ENCODE measurements at places on chromosomes 5 and 9. TPM values are rescaled to one million over a fixed set of nuclear protein-coding genes. Genes with fewer than 3 reads are reported as not detected.

SPINK7 gene
- total RNA-seq, result not detected

CDH10 gene
- 0.22 TPM for total RNA-seq

DIPK1B gene
- total RNA-seq, result 22.3 TPM

PCDHB12 gene
- 1.3 TPM for total RNA-seq

OR1J2 gene
- not detected for total RNA-seq

MEF2C gene
- total RNA-seq, result 51.4 TPM

ZNF608 gene
- 18.2 TPM for total RNA-seq

PCA3 gene
- total RNA-seq, result not detected

DNA sequence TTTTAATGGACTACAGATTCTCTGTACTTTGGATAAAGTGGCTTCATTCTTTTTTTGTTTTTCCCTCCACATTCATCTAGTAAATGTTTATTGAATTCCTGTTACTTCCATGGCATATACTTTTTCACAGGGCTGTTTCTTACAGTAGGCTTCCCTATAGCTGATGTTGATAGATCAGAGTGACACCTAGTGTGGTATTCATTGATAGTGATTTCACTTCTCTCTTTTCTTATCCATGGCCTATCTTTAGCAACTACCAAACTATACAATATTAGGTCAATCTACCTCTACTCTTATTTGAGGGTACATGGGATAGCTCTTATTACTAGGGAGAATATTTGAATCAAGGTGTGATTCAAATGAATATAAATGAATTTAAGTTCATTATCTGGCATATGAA lies 35.8 kb downstream of the FSD1L start:
- DNase-seq, result no peak

- no peak for DNase-seq
These were observed 130.4 kb downstream of the CHSY3 start for GRCh38 chr5:130034566-130035210.

DNA sequence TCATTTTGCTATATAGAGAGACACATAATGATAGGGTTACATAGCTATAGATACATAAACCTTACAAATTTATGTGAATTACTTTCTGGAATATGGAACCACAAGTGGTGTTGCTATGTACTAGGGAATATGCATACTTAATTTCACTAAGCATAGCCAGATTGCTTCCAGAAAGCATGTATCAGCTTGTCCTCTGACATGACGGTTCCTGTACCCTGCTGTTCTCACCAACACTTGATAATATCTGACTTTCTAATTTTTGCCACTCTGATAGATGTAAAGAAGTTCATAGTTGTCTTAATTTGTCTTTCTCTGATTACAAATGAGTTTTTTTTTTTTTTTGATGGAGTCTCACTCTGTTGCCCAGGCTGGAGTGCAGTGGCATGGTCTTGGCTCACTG lies 18.0 kb upstream of the CKS2 start:
- no peak for DNase-seq

DNA sequence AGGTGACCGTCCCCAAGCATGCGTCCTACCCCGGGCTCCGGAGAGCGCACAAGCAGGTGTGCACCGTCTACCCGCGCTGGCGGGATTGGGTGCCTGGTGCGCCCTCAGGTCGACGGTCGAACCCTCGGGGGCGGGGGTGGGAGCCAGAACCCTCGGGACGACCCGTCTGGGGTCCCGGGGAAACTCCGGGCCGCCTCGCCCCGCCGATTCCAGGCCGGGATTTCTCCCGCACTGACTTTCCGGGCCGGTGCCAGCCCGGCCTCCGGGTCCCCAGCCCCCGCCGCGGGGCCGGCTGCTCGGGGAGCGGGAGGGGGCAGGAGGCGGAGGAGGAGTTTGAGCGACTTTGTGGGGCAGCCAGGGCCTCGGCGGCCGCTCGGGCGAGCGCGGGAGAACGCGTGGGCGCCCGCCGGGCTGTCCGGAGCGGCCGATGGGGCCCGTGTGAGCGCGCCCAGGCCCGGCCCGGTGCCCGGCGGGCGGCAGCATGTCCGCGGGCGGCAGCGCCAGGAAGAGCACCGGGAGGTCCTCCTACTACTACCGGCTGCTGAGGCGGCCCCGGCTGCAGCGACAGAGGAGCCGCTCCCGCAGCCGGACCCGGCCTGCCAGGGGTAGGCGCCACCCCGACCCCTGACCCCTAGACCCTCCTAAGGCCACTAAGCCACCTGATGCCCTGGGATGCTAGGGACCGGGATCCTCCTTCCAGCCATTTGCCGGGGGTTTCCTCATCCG lies at the start of gene DAB2IP:
Gene DAB2IP (plus strand): TSS at position 340 of the 726 bp plus-strand sequence. CDS start 142 bp downstream, at position 482.
- peak; percentile 82 for DNase-seq

- DNase-seq, result no peak
These were observed 252.5 kb downstream of the DEPDC1B start for GRCh38 chr5:60447488-60447920.

DNA sequence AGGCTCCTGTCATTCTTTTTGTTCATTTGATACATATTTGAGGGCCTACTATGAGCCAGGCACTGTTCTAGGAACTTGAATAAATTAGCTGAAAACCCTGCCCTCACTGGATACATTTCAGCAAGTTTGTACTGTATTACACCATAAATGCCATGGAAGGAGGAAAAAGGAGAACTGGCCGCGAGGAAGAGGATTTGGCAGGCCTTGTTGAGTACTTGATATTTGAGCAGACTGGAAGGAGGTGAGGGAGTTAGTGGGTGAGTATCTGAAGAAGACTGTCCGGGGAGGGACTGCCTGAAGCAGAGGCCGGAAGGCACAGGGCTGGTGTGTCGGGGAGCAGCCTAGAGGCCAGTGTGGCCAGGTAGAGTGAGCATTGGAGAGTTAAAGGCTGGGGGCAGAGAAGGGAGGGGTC lies 4.5 kb downstream of the SNX30 start:
- DNase-seq, result no peak

- DNase-seq, result peak; percentile 84
These were observed 106.8 kb upstream of the FCN2 start for GRCh38 chr9:134773842-134774241.

DNA sequence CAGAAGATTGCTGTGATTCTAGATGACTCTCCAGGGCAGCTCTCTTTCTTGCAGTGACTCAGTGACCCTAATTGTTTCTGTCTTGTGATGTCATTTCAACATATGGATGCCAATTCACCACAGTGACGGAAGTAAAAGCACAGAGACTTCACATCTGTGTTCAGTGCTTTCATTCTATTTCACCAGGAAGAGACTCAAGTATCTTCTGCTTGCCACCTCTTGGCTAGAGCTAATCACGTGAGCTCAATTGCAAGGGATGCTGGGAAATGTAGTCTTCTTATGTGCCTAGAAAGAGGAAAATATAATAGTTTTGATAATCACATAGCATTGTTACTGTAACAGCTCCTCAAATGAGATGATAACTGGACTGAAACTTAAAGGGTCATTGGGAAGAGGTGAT lies 453.3 kb upstream of the KLF4 start:
- DNase-seq, result no peak

GRCh38 chr9:137021979-137022661 lies 5.9 kb downstream of the ABCA2 start:
- DNase-seq, result peak; percentile 58

- no peak for DNase-seq
These were observed 59.1 kb downstream of the TLR4 start for GRCh38 chr9:117763314-117763713.

GRCh38 chr9:29213417-29214153 lies 1640.3 kb upstream of the C9orf72 start:
- no peak for DNase-seq

GRCh38 chr9:90726215-90726614 lies 75.4 kb upstream of the SYK start:
- no peak for DNase-seq

DNA sequence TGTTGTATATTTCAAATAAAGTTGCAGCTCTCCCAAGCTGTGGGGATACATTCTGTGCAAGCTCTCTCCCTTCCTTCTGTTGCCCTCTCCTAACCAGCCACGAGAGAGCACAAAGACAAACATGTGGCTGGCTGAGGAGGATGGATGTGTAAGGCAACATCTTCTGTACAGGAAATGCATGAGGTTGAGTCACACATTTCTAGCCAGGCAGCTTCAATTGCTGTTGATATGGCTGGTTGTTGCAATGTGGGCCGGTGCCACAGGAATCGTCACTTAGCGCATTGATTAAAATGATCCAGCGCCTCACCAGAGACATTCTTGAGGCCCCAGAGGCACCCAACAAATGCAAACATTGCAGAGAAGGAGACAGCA lies 207.1 kb downstream of the ICE1 start:
- DNase-seq, result no peak

DNA sequence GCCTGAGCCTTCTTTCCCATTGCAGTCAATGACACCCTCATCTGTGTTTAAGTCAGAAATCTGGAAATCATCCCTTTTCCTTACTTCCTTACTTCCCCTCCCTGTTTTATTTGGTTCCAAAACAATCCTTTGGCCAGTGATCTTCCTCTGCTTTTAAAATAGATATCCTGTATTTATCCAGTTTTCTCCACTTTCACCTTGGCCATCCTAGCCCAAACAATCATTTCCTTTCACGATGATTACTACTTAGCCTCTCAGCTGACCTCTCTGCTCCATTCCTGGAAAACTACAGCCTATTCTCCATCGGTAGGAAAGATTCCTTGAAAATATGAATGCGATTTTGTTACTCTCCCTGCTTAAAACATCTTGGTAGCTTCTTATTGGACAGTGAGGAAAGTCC lies 565.4 kb downstream of the TLR4 start:
- DNase-seq, result no peak

DNA sequence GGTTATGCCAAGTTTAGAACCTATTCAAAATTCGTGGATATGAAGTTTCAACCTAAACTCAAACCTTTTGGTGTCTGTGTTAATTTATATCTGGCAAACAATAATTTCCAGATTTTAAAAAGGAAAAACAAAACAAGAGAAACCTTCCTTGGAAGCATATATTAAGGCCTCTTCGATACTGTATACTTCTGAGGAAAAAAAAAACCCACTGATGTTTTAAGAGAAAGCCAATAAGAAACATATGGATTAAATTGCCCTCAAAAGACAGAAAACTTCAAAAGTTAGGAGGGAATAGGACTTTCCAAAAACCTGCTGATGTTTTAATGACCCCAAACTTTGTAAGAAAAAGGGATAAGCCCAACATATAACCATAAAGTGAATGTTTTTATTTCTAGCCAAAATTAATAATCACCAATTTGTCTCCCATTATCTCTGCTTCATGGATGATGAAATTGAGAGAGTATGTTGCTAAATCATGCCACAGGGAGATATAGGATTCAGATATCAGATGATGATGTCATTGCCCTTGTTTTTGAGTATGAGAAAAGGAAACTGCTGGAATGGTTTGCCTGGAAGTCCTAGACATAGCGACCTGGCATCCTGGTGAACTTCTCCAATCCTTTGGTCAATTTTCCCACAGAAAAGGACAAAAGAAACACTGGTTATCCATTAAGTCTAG lies 423.9 kb downstream of the DMRT2 start:
- DNase-seq, result no peak

GRCh38 chr5:161096581-161096980 lies 244.6 kb upstream of the ATP10B start:
- DNase-seq, result no peak

GRCh38 chr9:76744336-76744735 lies 19.9 kb upstream of the PCA3 start:
- no peak for DNase-seq

DNA sequence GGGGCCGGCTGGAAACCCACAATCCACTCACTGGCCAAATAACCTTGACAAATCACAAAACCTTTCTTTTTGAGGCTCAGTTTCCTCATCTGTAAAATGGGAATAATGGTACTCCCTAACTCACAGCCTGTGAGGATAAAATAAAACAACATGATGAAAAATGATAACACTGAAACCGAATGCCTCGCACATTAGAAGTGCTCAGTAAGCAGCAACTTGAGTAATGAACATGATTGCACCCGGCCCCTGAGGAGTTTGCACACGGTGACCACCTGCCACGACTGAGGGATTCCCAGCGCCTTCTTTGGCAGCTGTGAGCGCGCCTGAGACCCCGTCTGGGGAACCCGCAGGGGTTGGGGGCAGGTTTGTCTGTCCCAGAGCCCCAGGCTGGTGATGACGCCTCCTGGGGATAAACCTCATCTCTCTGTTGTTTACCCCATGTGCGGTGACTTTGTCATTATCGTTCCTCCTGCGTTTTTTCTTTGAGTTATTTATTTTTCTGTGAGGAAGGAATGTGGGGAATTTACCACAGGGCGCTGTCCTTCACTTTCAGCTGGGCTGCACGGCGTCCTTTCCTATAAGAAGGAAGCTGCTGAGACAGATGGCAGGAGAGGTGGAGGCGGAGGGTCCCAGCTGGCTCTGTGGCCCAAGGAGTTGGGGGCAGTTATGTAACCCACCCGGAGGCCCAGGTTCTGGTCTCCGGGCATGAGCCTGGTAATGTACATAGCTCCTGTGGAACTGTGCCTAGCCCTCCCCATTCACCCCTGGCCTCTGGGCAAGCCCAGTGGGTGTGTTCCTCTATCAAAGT lies 3.0 kb upstream of the SYNPO start:
- no peak for DNase-seq

DNA sequence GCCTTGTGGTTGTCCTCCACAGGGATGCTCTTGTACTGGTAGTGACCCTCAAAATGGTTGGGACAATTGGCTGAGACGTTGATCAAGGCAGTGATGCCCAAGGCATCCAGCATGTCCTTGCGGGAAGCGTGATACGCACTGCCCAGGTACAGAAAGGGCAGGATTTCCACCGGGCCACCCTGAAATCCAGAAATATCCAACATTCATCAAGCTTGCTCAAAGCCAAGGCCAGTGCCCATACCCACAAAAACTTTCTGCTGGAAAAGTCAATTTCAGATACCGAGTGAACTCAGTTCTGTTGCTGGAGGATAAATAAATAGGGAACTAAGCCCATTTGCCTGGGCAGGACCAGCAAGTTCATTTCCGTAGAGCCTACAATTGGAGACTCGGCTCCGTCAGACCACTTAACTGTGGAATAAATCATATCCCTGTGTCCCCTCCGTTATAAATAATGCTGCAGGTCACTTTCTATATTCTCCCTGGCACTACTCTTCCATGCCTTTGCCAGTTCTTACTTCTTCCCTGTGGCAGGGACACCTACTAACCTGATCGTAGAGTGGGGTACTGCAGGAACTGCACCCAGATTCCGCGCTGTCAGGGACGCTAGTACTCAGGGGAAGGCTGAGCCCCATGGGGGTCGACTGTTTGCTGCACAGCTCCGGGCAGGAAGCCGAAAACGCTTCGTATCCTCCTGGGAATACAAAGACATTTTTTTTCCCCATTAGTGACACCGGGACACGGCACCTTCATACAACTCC lies 1.2 kb downstream of the DUSP1 start:
- DNase-seq, result peak; percentile 64

DNA sequence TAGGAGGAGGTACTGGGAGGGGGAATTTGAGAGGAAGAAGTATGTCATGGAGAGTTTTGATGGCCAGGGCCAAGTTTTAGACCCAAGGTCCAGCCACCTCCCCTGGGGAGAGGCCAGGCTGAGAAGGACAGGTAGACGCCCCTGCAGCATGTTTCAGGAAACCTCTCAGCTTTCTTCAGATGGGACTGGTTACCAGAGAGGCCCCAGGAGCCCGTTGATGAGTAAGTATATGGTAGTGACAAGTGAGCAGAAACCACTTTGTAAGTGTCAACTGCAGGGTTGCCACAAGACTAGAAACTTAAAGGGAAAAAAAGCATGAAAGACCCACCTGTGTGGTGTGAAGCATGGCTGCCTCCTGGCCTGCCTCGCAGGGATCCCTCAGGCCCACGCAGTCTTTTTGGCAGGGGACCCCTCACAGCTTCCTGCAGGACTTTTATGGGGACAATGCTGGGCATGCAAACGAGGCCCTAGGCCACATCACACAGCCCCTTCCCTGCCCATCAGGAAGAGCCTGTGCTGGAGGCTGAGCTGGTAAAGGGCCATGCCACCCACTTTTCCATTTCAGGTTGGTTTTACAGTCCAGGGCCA lies 255.9 kb downstream of the FSTL4 start:
- no peak for DNase-seq
